Right lung (tissue), 10 donors: ENCODE measurements at places on chromosomes 12 and 14. TPM values are rescaled to one million over a fixed set of nuclear protein-coding genes. Genes with fewer than 3 reads are reported as not detected.
A peak's percentile ranks its signal among the peaks of the same experiment; 100 is the strongest.

Gene WNT5B
- polyA plus RNA-seq: 8.2 TPM

Gene FAM186B
- 3.0 TPM for polyA plus RNA-seq

Gene DDHD1
- 27.4 TPM for polyA plus RNA-seq

Gene ARHGEF25
- polyA plus RNA-seq: 46.4 TPM

Gene RFLNA
- polyA plus RNA-seq: 4.5 TPM

Gene PTHLH
- 2.2 TPM for polyA plus RNA-seq

Gene OTOGL
- polyA plus RNA-seq: 0.37 TPM

DNA sequence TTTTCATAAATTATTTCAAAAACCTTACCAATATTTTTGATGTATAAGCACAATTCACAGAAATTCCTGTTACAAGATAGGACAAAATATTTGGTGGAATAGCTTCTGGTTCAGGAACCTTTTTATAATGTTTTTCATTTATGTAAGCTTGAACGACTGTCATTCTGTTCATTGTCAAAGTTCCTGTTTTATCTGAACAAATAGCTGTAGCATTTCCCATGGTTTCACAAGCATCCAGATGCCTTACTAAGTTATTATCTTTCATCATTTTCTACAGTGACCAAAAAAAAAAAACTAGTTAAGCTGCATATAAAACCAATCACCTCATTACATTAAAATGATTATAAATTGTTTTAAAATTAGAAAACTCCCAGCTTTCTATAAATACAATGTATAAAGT is 87.1 kb downstream of the ATP2B1 start:
- no peak for DNase-seq

DNA sequence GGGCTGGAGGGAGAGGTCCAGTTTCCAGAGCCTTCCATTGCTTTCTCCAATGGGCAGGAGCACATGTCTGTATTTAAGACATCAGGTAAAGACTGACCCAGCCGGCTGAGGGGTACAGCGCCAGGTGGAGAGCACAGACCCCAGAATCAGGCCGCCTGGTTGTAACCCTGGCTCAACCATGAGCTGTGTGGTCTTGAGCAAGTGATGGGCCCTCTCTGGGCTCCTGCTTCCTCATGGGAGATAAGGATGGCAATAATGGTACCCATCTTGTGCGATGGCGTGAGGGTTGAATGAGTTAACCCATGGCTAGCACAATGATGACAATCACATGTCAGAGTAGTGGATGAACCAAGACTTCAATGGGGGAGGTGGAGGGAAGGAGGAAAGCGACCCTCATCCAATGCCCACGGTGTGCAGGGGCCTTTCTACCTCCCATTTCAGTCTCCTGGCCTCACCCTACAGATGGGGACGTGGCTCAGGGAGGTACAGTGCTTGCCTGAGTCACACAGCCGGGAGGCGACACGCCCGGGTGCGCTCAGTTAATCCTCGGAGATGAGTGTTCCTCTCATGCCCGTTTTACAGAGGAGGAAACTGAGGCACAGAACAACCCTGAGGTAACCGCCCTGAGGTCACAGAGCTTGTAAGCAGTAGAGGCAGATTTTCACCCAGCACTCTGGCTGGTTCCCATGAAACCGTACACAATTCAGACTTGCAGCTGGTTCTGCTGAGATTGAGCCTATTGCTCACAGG is 163.9 kb downstream of the RBM19 start:
- no peak for DNase-seq

GRCh38 chr14:21039585-21040369 is 2.4 kb upstream of the RNASE7 start:
- peak; percentile 56 for DNase-seq

- no peak for DNase-seq
Observed at GRCh38 chr12:88185988-88186387, 43.9 kb downstream of the TMTC3 start.

DNA sequence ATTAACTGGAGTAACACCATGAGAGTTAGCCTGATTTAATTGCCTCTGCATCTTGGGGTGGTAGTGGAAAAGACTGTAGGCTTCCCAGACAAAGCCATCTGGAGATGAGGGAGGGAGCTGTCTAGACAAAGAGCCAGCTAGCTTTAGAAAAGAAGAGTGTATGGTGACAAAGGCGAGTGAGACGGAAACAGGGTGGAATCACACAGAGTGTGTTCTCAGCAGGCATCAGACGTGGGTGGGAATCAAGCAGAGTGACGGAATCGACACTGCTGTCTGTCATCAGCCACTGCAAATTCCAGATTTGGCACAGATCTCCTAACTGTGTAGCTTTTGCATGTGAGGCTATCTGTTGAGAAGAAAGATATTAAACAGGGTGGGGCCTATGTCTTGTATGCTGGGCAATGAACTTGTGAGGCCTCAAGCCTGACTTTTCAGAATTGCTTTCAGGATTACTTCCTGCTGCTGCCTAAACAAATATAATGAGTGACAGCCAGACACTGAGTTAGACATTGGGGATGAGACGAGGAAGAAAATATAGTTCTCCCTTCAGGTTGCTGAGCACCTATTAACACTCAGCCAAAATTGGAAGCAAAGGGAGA is 236.5 kb upstream of the GRIP1 start:
- DNase-seq: no peak

GRCh38 chr12:58270966-58271705 is 329.8 kb downstream of the ATP23 start:
- DNase-seq: peak; percentile 12
